Stimulated activated CD8-positive, alpha-beta memory T cell treated with anti-CD3 and anti-CD28 coated beads, Interleukin-15, amount 100 ng/mL, for 4 hours (primary cell): ENCODE measurements at places on chromosomes 5 and 9.

DNA sequence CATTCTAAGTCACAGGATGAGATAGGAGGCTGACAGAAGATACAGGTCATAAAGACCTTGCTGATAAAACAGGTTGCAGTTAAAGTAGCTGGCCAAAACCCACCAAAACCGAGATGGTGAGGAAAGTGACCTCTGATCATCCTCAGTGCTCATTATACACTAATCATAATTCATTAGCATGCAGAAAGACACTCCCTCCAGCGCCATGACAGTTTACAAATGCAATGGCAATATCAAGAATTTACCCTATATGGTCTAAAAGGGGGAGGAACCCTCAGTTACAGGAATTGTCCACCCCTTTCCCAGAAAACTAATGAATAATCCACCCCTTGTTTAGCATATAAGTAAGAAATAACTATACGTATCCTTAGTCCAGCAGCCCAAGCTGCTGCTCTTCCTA lies 63.2 kb upstream of the IQGAP2 start:
- DNase-seq, result no peak

GRCh38 chr5:1246711-1247431 lies 21.7 kb downstream of the SLC6A18 start:
- DNase-seq, result no peak

DNA sequence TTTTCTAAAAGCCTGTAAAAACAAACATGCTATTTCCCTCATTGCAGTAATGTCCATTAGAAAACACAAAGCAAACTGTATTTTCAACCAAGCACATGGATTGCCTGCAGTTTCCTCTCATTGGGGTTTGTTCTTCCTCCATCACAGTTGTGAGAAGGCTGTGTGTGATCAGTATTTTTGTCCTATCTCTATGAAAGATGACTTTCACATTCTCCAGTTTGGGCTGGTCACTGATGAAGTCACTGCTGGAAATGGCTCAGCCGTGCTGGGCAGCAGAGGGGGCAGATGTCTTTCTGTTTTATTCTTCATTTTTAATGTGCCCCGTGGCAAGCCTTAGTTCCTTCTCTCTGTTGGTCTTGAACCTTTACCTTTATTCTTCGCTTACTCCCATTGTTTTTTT lies 288.9 kb upstream of the MPDZ start:
- no peak for DNase-seq

GRCh38 chr9:123175854-123176629 lies 92.3 kb downstream of the STRBP start:
- no peak for DNase-seq

DNA sequence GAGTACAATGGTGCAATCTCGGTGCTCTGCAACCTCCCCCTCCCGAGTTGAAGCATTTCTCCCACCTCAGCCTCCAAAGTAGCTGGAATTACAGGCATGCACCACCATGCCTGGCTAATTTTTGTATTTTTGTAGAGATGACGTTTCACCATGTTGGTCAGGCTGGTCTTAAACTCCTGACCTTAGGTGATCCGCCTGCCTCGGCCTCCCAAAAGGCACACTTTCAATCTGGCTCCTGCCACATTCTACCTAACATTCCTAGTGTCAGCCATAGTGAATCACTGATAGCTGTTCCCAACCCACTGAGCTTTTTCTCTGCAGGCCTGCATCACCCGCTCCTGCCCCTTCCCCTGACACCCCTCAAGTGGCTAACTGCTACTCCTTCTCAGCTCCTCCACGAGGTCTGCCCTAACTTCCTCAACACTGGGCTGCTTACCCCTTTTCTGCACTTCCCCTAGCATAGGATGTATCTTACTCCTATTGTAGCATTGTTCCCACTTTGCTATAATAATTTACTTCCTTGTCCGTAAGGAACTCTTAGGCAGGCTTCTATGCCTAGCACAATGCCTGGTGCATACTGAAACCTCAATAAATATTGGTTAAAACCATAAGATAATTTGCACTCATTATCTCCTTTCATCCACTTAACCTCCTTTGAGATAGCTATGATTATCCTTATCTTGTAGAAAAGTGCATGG lies 42.0 kb upstream of the LIFR start:
- no peak for DNase-seq

GRCh38 chr9:89940625-89941024 lies 335.8 kb downstream of the GADD45G start:
- no peak for DNase-seq
